ENCODE measurements at places on chromosomes 1 and 21.

- no peak for DNase-seq
Measured at GRCh38 chr1:248686815-248687214, 15.8 kb downstream of the OR14I1 start.

- no peak for DNase-seq
Measured at GRCh38 chr1:41537251-41537650, 52.8 kb upstream of the EDN2 start.

DNA sequence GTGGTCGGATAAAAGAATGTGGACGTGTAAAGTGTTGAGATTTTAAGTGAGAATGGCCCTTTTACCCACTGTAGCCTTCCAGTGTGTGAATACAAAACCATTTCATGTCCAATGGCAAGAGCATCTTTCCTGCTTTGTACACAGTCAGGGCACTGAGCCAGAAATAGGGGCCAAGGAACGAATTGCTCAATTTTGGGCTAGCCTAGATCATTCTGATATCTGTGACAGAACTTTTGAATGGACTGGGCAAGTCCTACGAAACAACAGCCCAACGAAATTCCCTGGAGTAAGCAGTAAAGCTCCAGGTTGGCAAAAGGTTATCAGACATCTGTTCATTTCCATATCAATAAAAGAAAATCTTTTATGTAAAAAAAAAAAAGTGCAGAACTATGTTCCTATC lies 5.5 kb downstream of the KIF26B start:
- DNase-seq = no peak

- no peak for DNase-seq
Measured at GRCh38 chr1:20361805-20362381, 71.2 kb downstream of the VWA5B1 start.

DNA sequence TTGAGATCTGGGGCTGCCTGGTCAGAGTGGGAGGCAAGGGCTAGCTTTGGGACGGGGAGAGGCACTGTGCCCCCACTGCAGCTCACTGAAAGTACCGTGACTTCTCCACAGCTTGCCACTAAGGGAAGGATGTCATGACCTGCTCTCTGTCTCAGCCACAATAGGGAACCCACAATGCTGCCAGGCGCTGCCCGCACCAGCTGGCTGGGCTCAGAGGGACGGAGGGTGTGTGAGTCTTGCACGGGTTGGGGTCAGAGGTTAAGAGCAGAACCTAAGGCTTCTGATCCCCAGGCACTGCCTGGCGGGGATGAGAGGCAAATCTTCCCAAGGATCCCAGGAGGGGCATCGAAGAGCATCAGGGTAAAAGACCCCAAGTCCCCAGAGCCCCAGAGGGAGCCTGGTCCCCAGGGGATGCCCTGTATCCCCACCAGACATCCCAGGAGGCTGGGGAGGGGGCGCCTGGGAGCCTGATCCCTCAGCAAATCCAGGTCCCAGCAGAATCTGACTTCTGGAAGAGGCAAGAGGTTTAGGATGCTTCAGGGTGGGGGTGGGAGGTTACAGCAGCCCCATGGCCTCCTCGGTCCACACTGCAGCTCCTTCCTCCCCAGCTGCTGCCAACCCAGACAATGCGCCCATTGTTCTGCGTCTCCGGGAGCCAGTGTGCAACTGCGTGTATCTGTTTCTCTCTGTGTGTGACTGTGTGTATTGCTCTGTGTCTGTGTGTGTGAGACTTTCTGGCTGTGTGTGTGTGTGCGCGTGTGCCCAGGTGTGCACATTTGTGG lies 2.0 kb upstream of the MARCKSL1 start:
- no peak for DNase-seq

DNA sequence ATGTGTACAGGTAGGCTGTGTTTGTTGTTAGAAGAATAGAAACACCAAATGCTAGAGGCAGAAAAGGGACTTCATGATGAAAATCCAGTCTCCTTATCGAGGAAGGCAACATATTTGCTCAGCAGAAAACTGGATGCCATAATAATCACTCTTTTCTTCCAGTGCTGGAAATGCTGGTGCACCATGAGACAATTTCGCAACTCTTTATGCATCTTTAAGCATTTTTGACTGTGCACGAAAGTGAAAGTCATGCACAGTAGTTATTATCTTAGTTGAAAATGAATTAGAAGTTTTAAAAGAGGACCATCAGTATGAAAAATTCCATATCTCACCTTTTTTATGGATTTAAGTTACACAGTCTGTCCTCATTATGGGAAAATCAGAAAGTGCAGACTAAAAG lies 29.1 kb downstream of the SMYD2 start:
- DNase-seq = no peak

- DNase-seq = no peak
Measured at GRCh38 chr1:62131093-62131725, 63.4 kb upstream of the L1TD1 start.

DNA sequence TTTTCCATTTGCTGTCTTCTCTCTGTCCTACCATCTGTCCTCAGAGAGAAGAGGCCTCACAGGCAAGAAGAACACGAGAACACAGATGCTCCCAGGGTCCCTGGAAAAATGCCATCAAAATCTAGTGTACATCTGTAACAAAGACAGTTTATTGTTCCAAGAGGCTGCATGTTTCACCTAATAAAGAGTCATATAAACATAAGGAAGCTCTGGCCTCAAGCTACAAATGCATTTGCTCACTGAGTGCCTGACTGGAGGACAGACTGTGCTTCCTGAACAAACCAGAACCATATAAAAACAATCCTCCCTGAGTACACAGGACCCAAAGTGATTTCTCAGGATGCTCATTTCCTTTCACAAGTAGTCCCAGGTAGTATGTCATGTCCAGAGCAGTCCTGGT lies 76.3 kb upstream of the SLC44A3 start:
- no peak for DNase-seq

DNA sequence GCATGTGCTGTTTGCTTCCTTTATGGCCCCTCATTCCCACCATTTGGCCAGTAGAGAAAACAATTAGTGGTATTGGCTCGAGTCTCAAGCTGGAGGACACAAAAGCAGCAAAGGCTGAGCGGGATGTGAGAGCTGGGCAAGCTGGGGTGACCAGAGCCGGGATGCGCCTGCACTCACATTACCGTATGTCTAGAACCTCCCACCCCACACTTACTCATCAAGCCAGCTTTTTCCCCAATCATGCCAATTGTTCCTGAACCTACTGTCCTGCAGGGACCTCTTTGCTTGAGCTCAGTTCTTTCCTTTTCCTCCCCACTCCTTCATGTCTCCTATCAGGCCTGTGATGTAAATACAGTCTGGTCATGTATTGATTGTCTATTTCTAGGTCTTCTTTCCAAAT lies 45.9 kb downstream of the KIRREL1 start:
- DNase-seq = no peak

- DNase-seq = no peak
Measured at GRCh38 chr1:229412056-229412455, 21.8 kb downstream of the ACTA1 start.

- DNase-seq = no peak
Measured at GRCh38 chr1:210374600-210374953, 45.9 kb downstream of the HHAT start.

DNA sequence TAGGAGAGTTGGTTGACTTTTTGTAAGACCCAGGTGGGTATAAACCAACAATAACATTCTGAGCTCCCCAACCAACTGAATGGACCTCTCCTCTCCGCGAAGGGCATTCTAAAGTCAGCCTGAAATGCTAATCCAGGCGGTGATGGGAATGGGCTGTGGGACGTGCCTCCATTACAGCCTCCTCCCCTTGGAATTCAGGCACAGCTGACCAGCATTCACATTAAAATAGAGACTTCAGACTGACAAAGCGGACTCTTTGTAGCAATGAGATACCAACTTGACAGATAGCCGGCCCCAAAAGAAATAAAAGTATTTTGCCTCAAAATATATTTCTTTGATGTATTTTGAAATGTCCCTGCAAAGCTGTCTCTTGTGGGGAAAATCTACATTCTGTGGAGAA lies 101.7 kb downstream of the KIF26B start:
- DNase-seq = no peak

DNA sequence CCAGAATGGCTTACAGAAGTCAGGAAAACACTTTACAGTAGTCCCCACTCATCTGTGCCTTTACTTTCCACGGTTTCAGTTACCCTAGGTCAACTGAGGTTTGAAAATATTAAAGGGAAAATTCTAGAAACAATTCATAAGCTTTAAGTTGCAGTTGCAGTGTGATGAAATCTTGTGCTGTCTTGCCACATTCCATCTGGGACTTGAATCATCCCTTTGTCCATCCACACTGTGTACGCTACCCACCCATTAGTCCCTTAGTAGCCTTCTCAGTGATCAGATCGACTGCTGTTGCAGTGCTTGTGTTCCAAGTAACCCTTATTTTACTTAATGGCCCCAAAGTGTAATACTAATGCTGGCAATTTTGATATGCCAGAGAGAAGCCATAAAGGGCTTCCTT lies 30.5 kb downstream of the ZCCHC17 start:
- no peak for DNase-seq

DNA sequence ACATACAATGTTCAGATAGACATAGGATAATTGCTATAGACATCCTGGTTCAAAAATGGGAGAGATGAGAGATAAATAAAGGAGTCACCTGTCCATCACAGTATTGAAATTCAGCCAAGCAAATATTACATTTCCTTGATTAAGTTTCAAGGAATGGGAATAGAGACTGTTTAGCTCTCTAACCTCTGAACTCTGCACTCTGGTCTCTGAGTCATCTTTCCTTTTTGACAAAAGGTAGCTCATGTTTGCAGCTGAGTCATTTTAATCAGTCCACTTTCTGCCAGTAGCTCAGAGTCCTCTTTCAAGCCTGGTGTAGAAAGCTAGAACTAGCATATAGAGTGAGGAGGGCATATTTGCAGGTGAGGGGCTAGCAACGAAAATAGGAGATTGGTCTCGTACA lies 51.4 kb upstream of the GJA8 start:
- DNase-seq = no peak

DNA sequence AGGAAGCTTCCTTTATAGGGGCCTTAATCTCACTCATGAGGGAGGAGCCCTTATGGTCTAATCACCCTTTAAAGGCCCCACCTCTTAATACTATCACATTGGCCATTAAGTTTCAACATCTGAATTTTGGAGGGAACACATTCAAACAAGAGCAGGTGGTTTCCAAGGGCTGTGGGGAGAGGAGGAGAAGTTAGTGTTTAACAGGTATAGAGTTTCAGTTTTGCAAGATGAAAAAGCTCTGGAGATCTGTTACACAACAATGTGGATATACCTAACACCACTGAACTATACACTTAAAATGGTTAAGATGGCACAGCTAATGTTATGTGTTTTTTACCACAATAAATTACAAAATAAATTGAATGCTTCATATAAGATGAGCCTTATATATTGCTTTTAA lies 113.4 kb upstream of the DNAH14 start:
- DNase-seq = no peak

DNA sequence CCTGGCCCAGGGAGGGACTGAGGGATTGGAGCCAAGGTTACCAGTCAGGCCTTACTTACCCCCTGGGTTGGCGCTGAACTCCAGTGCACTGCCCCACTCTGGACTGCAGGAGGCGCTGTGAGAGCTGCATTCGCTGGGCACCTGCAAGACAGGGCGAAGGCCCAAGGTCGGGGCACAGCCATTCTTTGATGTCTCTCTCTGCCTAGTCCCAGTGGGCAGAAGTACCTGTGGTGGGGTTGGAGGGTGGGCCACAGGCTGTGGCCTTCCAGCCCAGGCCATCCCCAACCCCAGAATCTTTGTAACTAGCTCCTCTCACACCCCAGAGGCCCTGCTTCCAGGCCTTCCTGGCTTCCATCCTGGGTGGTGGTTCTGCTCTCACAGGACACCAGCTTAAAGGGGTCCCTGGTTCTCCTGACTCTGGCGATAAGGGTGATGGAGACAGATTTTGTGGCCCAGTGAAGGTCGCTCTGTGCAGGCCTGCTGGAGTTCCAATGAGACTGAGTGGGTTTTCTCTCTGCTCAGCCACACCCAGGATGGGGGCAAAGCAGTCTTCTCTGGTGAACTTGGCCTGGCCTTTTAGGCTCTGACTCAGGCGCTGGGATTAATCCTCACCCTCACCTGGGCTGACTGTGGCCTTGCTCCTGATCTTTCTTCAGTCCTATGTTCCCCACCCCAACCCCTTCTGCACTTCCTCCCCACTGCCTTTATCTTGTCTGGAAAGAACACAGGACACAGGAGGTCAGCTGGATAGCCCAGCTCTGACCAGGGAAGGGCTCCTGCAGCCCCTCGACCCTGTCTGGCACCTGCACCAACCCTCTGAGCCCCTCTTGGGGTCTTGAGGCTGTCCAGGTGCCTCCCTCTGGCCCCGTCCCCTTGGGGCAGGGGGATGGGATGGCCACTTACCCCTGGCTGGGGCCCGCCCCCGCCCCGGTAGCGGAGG lies 954 bp downstream of the MYOG start:
- no peak for DNase-seq

DNA sequence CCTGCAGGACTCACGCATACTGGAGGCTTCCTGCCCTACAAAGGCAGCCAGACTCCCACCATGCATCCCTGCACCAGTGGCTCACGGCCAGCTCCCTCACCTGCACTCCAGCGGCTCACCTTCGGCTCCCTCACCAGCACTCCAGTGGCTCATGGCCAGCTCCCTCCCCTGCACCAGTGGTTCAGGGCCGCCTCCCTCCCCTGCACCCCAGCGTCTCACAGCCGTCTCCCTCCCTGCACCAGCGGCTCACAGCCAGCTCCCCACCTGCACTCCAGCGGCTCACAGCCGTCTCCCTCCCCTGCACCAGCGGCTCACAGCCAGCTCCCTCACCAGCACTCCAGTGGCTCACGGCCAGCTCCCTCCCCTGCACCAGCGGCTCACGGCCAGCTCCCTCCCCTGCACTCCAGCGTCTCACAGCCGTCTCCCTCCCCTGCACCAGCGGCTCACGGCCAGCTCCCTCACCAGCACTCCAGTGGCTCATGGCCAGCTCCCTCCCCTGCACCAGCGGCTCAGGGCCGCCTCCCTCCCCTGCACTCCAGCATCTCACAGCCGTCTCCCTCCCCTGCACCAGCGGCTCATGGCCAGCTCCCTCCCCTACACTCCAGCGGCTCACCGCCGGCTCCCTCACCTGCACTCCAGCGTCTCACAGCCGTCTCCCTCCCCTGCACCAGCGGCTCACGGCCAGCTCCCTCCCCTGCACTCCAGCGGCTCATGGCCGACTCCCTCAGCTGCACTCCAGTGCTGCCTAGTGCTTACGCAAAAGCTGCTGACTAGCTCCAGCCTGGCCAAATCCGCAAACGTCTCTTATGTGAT lies 324.5 kb downstream of the NPHP4 start:
- no peak for DNase-seq

- no peak for DNase-seq
Measured at GRCh38 chr1:173666646-173667045, 3.0 kb downstream of the ANKRD45 start.

Measured in activated CD8-positive, alpha-beta memory T cell treated with anti-CD3 and anti-CD28 coated beads for 1 hour (primary cell).